CD4-positive, alpha-beta T cell treated with Interleukin-6 at 100 ng/mL for 8 hours (primary cell): ENCODE measurements at places on chromosomes 2 and 18.

GRCh38 chr2:19914266-19914975 is 12.6 kb upstream of the TTC32 start:
- DNase-seq, result no peak

DNA sequence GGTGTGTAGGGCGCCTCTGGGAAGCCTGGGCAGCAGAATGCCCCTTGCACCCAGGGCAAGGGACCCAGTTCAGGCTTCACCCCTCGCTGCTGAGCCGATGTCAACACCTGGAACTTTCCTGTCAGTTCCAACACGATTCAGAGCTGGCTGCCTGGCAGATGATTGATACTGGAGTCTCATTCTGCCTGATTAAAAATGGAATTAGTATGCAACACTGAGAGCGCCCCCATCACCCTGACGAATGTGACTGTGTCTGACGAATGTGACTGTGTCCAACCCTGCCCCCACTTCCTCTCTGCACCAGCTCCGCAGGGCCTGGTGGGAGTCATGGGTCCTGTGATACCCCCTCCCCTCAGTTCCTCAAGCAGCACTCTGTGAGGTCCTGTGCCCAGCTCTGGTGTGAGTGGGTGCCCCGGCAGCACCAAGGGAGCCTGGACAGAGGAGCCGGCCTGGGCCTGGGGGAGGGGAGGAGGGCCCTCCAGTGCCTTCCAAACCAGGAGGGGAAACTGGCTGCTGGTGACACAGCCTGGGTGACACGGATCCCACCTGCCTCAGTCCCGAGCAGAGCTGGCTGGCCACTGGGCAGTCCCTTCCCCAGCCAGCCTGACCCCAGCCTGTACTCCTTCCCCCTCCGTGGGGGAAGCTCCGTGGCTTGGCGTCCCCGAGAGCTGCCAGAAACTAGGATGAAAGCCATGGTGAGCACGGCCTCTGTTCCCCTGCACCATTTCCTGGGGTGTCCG is 41.4 kb upstream of the ALPP start:
- no peak for DNase-seq

DNA sequence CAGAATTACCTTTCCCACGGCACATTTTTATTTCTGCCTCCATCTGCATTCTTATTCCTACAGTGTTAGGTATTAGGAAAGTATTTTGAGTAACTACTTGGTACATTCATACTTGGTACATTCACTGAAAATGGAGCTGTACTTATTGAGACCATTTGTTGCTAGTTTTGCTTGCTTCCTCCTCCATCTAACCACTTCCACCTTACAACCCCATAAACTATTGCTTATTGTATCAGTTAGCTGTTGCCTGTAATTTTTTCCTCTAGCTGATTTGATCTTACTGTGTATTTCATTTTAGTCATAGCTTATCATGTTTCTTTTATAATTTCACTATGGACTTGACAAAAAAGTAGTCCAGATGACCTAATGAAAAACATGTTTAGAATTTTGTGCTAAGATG is 50.7 kb downstream of the AFTPH start:
- DNase-seq, result no peak

DNA sequence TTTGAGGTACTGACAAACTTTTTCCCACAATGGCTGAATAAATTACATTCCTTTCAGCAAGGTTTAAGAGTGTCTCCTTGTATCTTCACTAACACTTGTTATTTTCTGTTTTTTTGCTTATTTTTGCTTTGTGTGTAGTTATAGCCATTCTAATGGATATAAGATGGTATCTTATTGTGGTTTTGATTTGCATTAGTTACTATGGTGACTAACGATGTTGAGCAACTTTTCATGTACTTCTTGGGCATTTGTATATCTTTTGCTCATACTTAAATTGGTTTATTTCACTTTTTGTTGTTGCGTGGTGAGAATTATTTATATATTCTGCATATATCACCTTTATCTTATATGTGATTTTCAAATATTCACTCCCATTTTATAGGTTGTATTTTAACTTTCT is 79.9 kb upstream of the FSIP2 start:
- no peak for DNase-seq

DNA sequence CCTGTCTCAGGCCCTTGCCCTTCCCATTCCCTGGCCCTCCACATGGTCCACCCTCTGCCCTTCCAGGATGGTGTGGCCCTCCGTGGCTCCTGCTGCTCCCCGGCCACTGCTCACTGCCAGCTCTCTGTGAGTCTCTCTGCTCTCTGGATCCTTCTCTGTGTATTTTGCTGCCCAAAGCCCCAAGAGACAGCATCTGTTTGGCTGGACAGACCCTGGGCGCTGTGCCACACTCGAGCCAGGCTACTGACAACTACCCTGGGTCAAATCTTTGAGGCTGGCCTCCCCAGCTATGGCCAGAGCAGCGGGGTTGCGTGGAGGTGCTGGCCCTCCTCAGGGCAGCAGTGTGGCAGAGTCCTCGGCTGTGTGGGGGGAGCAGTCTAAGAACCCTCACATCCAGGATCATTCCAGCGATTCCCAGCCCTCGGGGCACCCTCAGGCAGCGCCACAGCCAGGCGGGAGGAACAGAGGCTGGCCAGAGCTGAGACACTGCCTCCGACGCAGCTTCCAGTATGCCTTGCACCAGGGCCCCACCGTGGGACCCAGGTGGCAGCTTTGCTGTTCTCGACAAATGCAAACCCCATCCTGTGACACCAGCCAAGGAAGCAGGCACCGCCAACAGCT is 139.4 kb upstream of the GLI2 start:
- no peak for DNase-seq

DNA sequence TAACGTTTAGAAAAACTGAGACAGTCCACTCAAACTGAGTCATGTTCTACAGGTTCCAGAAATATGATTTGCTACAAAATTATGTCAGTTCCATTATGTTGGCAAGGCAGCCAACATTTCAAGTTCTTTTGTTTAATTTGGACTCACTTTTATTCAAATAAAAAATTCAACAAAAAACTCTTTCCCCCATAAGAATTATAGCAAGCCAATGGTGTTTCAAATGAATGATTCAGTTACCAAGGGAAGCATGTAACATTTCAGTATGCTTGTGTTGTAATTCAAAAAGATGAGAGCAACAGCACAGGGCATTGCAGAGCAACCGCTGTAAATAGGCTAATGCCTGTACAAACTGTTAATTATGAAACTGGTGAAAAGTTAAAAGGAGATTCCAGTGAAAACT is 140.8 kb downstream of the FIGN start:
- DNase-seq, result no peak
